Small intestine (tissue), 16 donors: ENCODE measurements at places on chromosomes 2 and 18.

DNA sequence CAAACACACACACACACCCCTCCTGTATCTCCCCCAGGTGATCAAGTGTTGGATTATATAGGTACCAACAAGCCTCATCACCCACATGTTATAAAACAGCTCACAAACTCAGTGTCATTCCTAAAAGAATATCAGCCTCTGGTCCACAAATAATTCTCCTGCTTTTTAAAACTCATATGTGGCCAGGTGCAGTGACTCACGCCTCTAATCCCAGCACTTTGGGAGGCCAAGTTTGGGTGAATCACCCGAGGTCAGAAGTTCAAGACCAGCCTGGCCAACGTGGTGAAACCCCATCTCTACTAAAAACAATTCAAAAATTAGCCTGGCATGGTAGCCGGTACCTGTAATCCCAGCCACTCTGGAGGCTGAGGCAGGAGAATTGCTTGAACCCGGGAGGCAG, 87.8 kb downstream of the LRATD1 start:
- H3K27ac ChIP-seq, result no peak overlapping the region
- no peaks in the 10 kb centered on the region for H3K27me3 ChIP-seq
- H3K4me1 ChIP-seq, result no peaks in the 10 kb centered on the region
- no peak for DNase-seq

- H3K27me3 ChIP-seq, result peaks cover 4% of the 10 kb centered on the region
- no peaks in the 10 kb centered on the region for H3K4me1 ChIP-seq
- H3K36me3 ChIP-seq, result no peaks in the 10 kb centered on the region
- no peak overlapping the region for H3K27ac ChIP-seq
- no peak for DNase-seq
- H3K4me3 ChIP-seq, result no peak overlapping the region
These were observed 180.6 kb downstream of the MTX2 start for GRCh38 chr2:176449852-176450251.

GRCh38 chr2:96506907-96507240, 1.7 kb upstream of the NEURL3 start:
- DNase-seq, result no peak
- peaks cover 6% of the 10 kb centered on the region for H3K4me1 ChIP-seq
- H3K27ac ChIP-seq, result no peak overlapping the region

DNA sequence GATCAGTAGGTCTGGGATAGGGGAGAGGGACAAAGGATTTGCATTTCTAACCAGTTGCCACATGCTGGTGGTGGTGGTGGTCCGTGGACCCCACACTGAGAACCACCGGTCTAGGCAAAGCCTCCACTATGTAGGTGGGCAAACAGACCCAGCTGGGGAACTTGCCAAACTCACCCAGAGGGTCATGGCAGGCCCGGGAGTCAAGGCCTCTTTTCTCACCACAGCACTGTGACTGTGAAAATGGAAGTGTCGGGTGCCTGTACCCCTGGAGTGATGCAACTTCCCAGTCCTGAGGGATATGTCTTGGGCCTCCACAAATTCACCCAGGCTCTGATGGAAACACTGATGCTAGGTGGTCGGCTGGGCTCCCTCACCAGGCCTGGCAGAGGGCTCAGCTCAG, 101.2 kb upstream of the SMAD2 start:
- no peak overlapping the region for H3K27ac ChIP-seq
- no peaks in the 10 kb centered on the region for H3K4me1 ChIP-seq
- DNase-seq, result no peak
- no peak overlapping the region for H3K4me3 ChIP-seq

GRCh38 chr2:7539760-7540159, 622.5 kb downstream of the RNF144A start:
- no peak overlapping the region for H3K27ac ChIP-seq
- no peak overlapping the region for H3K4me3 ChIP-seq
- no peaks in the 10 kb centered on the region for H3K4me1 ChIP-seq
